ENCODE measurements at places on chromosomes 3 and 15. TPM values are rescaled to one million over a fixed set of nuclear protein-coding genes. Genes with fewer than 3 reads are reported as not detected.

GRCh38 chr3:24487325-24488262 lies 7.1 kb downstream of the THRB start:
- peak overlapping the region; percentile 48 for H3K27ac ChIP-seq
- peaks cover 5% of the 10 kb centered on the region for H3K36me3 ChIP-seq
- peaks cover 27% of the 10 kb centered on the region for H3K27me3 ChIP-seq
- peak overlapping the region; percentile 28 for H3K4me3 ChIP-seq
- H3K4me1 ChIP-seq = peaks cover 4% of the 10 kb centered on the region

GRCh38 chr3:157618075-157618760 lies 115.0 kb upstream of the VEPH1 start:
- H3K4me3 ChIP-seq = no peak overlapping the region
- H3K27me3 ChIP-seq = peaks cover 14% of the 10 kb centered on the region
- no peaks in the 10 kb centered on the region for H3K36me3 ChIP-seq
- peaks cover 9% of the 10 kb centered on the region for H3K4me1 ChIP-seq
- no peak for DNase-seq

- H3K4me3 ChIP-seq = no peak overlapping the region
- no peaks in the 10 kb centered on the region for H3K36me3 ChIP-seq
- H3K27me3 ChIP-seq = no peaks in the 10 kb centered on the region
- peaks cover 5% of the 10 kb centered on the region for H3K4me1 ChIP-seq
- no peak for DNase-seq
Observed at GRCh38 chr3:108966773-108967172, 13.1 kb upstream of the GUCA1C start.

PIERCE2 gene
- 2.3 TPM for total RNA-seq

IDH2 gene
- total RNA-seq = 247 TPM

DNA sequence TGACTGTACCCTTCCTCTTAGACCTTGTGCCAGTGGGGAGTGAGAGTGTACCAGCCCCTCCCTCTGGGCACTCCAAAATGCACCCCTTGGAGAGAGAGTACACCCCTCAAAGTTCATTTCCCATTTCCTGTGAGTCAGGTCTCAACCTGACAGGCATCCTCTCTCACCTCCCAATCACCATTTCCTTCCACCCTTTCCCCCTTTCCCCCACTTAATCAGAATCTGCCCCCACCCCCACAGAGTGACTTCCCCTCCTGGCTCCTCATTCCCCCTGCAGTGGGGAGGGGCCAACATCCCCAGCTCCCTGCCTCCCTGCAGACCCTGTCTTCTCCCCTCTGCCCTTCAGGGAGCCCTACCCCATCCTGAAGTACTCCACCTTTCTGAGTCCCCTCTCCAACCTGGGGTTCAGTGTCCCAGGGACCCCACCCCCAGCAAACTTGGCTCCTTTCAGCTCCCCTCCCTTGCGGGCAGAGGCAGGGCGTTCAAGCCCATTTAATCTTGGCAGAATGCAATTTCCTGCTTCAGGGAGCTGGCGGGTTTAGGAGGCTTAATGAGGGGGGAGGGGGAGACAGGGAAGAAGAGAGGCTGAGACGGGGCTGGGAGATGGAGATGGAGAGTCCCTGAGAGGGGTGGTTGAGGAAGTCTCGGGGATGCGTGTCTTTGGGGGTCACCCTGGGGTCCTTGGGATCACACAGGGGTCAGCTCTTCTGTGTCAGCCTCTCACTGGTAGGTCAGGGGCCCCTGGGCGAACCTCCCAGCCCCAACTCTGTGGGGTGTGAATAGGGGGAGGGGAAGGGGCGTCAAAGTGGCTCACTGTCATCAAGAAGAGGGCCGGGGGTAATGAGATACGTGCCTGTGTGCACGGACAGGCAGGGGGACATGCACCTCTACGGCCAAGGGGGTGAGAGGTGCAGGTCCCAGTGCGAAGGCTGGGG lies 16.6 kb upstream of the SEMA3F start:
- peaks cover 30% of the 10 kb centered on the region for H3K4me1 ChIP-seq
- H3K27me3 ChIP-seq = no peaks in the 10 kb centered on the region
- no peak for DNase-seq
- no peaks in the 10 kb centered on the region for H3K36me3 ChIP-seq

RARB gene
- 28.2 TPM for total RNA-seq

DNA sequence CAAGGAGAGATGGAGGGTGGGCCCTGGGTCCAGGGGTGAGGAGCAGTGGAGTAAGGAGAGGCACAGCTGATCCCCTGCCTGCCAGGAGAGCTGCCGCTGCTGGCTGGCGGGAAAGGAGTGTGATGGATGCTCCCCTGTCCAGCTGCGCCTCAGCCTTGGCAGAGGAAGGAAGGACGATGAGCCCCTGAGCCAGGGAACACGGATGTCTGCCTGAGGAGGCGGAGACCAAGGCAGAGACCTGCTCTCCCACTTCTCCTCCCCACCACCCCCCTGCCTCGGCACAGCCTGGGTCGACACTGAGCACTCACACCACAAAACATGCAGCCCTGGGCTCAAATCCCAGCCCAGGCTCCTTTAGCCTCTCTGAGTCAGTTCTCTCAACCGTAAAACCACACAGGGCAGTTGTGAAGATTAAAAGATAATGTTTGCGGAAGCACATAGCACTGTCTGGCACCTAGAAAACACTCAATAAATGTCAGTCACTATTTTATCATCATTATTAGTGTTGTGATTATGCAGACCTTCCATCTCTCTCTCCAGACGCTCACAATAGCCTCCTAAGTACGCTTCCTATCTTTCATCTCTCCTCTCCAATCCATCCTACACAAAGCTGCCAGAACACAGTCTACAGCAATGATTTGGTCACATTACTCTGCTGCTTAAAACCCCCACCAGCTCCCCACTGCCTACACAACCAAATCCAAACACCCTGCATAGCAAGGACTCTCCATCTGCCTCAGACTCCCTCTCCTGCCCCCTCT lies 52.2 kb downstream of the SEMA5B start:
- H3K27ac ChIP-seq = no peak overlapping the region
- no peak for DNase-seq
- no peaks in the 10 kb centered on the region for H3K36me3 ChIP-seq
- H3K4me1 ChIP-seq = peaks cover 38% of the 10 kb centered on the region
- peak overlapping the region; percentile 0 for H3K4me3 ChIP-seq

All from type B pancreatic cell (in vitro differentiated cells).